Panc1 (cell line): ENCODE measurements at places on chromosomes 3 and 15.

DNA sequence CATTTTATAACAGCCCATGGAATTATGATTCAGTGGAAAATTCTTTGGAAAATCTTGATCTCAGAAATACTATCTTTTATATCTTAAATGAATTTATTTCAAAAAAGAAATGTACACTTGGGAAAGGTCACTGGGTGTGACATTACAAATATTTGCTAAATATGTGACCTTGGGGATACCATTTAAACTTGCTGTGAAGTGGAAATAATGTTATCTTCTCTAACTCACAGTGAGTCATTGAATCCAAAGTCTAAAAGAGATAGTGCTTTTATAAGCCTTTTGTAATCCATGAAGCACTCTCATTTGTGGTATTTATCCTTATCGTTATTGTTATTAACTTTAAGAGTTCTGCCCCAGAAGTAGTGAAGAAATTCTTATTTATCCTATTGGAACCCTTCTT, 289.8 kb upstream of the SEMA6D start:
- no peak for DNase-seq
- no peak overlapping the region for H3K4me3 ChIP-seq
- H3K27ac ChIP-seq = no peak overlapping the region

DNA sequence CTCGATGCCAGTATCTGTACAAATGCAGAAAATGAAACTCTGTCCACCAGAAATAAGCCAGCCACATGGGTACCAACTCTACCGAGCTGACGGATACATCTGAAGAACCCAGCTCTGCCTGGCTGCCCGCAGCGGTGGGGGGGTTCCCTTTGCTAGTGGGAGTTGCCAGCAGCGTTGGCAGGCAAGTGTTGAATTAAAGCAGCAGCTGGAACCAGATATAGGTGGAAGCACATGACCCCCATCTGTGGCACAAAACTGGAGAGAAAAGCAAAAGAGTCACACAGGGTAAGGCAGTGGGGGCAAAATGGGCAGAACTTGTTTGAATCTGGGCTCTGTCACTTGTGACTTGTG, 17.9 kb downstream of the CRYGS start:
- no peak for DNase-seq
- peaks cover 9% of the 10 kb centered on the region for H3K27me3 ChIP-seq
- no peak overlapping the region for H3K4me3 ChIP-seq
- no peaks in the 10 kb centered on the region for H3K36me3 ChIP-seq

DNA sequence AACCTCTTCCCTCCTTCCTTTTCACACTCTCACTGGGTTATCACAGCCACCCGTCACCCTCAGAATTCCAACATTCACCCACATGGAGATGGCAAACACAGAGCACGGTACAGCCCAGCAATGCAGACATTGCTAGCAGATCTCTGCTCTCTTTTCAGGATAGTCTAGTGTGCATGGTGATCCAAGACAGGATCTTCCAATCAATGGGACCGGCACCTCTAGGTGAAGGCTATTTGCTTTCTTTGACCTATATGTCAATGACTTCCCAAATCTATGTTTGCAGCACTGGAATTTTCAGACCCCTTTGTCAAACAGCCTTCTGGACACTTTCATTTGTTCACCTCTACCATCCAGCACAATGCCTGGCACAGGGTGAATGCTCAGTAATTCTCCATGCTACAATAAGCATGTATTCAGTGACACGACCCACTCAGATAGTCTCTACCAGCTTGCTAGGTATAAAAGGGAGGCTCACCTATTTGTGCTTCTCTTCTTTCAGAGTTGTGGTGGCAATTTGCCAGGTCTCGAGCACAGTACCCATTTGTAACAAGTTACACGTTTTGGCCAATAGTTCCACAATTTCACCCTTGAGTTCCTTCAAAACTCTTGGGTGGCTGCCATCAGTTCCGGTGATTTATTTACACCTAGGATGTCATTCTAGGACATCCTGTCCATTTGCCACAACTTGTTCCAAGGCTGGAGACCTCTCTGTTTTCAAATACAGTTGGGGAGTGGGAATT, 279.1 kb upstream of the ICE2 start:
- DNase-seq = no peak
- no peak overlapping the region for H3K4me3 ChIP-seq
- H3K4me1 ChIP-seq = no peaks in the 10 kb centered on the region

GRCh38 chr3:167653760-167654159, at the start of gene WDR49:
TSS of gene WDR49 (minus strand) at chr3:167653942. CDS start at chr3:167653425, 517 bp downstream.
- H3K36me3 ChIP-seq = no peaks in the 10 kb centered on the region
- no peak within 1 kb of the TSS for H3K4me3 ChIP-seq
- no peaks in the 10 kb centered on the region for H3K4me1 ChIP-seq
